ENCODE measurements at places on chromosomes 3 and 15.

DNA sequence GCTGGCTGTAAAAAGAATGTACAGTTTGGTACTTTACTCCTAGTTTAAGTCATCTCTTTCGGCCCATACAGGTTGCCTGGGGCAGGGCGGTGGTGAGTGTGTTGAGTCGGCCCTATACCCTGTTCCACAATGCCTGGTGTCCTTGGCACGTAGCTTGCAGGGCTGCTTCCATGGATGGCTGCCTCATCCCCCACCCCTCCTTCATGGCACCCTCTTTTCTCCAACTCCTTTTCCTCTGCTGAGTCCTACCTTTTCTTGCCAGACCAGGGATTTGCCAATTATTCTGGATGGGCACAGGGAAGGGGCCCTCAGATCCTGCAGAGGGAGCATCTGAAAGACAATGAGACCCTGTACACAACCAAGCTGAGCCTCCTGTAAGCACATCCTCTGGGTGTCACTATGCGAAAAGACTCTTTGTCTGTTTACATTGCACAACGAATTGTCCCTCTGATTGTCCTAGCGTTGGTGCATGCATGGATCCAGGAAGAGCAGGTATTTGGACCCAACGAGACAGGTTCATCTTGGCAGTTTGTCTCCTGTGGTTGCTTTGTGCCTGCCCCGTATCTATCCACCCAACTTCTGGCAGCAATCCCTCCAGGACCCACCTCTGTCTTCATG is 73.6 kb upstream of the CGNL1 start:
- DNase-seq, result no peak

- DNase-seq, result peak; percentile 82
These were observed 5.2 kb upstream of the PRKCD start for GRCh38 chr3:53155760-53156159.

DNA sequence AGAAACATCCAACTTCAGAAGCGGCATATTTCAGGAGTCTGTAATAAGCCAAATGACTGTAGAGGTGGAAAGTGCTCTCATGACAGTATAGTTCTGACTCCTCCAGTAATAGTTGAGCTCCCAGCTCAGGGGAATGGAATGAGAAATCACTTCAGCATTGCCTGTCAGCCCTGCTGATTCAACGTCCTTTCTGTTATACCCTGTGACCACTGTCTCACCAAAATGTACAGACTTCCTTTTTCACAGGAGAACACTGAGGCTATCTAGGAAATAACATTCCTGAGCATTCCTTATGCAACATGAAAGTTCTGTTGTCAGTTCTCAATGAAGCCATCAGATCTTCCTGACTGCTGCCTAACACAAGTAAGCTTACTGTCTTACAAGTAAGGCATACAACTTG is 284.5 kb upstream of the MME start:
- DNase-seq, result no peak

- DNase-seq, result peak; percentile 77
These were observed 817 bp downstream of the USP3 start for GRCh38 chr15:63504979-63505841.

- DNase-seq, result no peak
These were observed 374.1 kb downstream of the RORA start for GRCh38 chr15:60854858-60855564.

DNA sequence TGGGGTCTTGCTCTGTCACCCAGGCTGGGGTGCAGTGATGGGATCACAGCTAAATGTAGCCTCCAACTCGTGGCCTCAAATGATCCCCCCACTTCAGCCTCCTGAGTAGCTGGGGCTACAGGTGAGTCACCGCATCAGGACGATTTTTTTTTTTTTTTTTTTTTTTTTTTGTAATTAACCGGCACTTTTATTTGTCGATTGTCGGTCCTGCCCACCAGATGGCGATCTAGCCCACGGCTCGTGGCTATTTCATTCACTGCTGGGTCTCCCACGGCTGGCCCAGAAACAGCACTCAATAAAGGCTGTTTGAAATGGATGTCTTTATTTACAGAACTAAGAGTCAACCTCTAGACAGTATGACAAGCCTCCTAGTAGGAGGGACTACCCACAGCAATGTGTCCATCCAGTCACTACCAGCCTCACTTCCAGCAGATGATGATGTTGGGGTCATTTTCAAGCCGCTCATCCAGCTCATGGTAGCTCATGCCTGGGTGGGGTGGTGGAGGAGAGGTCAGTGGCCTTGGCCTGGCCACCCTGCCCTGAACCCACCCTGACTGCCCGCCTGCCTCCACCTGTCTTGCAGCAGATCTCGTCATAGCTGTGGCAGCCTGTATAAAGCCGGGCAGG is 1.8 kb upstream of the ZMYND10 start:
- peak; percentile 77 for DNase-seq

Measured in stomach (tissue), 19 donors.